ENCODE measurements at places on chromosomes 1 and 21.

DNA sequence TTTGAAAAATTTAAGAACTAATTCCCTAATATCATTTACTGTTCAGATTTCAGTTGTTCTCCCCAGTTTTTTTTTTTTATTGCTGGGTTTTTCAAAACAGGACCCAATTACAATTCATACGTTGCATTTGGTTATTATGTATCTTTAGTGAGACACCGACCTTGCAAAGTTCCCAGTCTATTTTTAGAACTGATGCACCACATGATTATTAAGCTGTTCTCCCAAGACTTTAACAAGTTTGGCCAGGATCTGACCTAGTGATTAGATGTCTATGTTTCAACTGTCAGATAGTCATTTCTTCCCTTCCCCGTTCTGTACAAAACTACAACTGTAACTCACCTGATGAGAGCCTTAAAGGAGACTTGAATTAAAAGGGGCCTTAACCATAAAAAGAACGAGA lies 7.9 kb downstream of the UBE2T start:
- no peak for DNase-seq

GRCh38 chr1:199684686-199685273 lies 342.7 kb upstream of the NR5A2 start:
- peak; percentile 9 for DNase-seq

DNA sequence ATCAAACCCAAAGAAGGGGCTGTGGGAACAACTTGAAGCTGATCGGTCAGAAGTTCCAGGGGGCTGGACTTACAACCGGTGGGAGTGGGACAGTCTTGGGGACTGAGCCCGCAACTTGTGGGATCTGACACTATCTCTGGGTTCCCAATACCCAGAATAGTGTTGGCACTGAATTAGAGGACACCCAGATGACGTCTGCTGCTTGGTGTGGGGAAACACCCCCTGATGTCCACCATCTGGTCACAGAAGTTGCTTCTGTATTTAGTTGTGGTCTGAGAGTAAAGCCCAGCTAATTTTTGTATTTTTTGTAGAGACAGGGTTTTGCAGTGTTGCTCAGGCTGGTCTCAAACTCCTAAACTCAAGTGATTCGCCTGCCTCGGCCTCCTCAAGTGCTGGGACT lies 28.8 kb downstream of the SERBP1 start:
- no peak for DNase-seq

DNA sequence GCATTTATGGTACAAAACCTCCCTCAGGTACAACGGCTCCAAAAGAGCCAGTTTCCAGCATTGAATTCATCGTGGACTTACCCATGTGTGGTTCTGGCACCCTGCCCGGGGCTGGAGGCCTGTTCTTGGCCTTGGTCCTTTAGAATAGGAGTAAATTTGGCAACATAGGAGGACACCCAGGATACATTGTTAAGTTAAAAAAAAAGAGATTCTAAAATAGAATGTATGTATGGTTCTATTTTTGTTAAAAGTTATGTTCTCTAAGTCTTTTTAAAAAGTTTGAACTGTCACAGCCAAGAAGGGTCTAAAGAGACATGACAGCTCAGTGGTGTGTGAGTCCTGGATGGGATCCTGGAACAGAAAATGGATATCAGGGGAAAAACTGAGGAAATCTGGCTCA lies 25.9 kb downstream of the EPHX1 start:
- DNase-seq: no peak

- DNase-seq: peak; percentile 36
Measured at GRCh38 chr1:1144122-1144842, 28.4 kb upstream of the C1orf159 start.

DNA sequence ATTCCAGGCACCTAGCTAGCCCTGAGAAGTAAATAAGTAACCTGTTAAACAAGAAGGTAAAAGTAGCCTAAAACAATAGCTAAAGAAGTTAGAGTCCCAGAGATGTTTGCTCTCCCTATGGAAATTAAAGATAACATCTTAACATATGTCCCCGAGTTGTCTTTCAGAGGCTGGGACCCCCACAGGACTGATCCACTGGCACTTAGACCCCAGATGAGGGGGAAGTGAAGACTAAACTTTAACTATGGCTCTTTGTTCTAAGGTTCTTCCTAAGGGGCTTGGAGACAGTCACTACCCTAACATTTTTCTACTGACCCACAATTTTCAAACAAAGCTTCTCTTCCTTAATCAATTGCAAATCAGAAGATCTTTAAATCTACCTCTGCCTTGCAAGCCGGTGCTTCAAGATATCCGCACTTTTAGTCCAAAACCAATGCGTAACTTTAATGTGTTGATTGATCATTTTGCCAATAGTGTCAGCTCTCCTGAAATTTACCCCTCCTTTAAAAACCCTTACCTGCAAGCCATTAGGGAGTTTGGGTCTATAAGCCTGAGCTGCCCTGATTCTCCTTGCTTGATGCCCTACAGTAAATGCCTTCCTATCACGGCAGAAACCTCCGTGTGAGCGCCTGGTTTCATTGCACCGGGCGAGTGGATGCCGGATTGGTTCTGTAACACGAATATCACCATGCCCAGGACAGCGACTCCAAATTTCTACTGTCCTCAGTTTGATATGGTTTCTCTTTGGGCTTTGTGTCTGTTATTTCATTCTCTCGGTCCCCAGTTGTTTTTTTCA lies 404.4 kb downstream of the SIPA1L2 start:
- no peak for DNase-seq

GRCh38 chr1:13581446-13581845 lies 2.2 kb upstream of the PDPN start:
- no peak for DNase-seq

DNA sequence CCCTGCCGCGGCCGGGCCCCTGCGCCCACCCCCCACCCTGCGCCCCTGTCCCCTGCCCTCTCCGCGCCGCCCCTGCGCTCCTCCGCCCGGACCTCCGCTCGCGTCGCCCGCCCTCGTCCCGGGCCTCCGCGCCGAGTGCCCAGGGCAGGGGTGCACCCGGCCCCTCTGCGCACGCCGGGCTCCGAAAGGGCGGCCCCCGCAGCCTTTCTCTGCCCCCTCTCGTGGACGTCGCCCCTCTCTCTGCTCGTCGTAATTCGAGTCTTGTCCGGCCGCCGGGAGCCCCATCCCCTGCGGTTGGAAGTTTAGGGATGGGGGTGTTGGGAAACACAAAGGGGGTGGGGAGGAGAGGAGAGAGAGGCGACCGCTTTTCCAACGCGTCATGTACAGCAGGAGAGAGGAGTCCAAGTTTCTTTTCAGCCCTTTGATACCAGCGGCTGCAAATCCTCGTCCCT lies 407 bp downstream of the GALNT2 start:
- no peak for DNase-seq

- DNase-seq: no peak
Measured at GRCh38 chr1:46333300-46334029, 7.1 kb upstream of the NSUN4 start.

DNA sequence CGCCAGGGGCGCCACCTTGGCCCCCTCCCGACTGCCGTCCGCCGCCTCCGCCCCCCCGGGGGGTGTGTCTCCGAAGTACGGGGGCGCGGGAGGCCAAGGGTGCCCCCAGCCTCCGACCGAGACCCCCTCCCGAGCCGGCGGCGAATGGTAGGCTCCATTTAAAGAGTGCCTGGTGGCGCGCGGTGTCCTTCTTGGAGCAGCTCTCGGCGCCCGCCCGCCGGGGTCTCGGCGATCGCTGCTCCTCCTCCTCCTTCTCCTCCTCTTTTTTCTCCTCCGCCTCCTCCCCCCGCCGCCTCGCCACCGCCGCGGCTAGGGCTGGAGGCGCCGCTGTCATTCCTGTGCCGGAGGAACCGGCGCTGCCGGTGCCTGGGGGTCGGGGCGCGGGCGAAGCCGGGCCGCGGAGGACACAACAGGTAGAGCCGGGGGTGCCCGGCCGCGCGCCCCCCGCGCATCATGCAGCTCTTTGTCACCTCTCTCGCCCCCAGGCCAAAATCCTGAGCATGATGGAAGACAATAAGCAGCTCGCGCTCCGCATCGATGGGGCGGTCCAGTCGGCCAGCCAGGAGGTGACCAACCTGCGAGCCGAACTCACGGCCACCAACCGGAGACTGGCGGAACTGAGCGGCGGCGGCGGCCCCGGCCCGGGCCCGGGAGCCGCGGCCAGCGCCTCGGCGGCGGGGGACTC lies at the start of gene KAZN:
TSS of gene KAZN (plus strand) at position 188 of the 685 bp plus-strand sequence.
- no peak for DNase-seq

DNA sequence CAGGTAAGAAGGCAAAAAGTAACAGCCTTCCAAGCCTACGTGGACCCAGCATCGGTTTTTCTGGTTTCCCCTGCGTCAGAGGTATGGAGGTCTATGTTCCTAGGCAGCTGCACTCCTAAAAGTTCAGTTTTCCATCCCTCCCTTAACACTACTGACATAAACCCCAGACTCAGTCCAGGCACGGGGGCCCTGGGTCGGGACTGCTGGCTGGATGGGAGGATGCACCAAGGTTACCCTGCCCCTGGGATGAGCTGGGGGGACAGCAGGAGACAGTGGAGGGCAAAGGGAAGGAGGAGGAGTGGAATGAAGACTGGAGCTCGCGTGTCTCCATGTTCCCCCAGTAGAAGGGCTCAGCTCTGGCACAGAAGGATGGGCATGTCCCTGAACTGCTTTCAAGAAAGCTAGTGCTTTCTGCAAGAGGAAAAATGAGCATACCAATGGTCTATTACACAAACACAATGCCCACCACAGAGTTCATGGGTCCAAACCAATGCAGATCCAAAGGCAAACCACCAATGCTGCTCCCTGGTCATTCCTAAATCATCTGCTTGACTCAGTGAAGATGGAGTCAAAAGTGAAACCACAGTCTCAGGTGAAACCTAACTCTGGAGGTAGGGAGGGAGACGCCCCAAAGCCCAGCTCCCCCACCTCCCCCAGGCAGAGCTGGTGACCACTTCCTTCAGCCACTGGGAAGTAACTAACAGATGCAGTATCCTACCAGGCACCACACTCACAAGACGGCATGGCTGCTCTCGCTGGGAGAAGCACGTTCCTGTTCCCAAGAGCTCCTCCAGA lies 54.9 kb downstream of the CD46 start:
- DNase-seq: no peak

- no peak for DNase-seq
Measured at GRCh38 chr1:16391411-16391810, 24.4 kb downstream of the SZRD1 start.

DNA sequence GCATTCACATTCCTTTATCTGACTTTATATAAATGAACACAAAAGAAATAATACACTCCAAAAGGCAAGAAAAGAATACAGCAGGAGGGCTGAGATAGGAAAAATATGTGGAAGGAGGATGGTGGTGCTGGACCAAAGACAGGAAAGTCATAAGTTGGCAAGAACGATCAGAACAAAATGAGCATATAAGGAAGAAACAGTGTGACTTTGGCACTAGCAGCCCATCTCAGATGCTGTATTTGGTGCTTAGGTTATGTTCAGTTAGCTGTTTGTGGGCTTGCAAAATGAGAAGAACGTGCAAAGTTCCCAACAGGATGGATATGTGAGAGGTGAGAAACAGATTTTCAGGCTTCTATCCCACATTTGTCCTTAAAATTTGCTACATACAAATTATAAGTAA lies 719.8 kb upstream of the ADGRL4 start:
- DNase-seq: no peak
